ENCODE measurements at places on chromosomes 16 and 17. TPM values are rescaled to one million over a fixed set of nuclear protein-coding genes. Genes with fewer than 3 reads are reported as not detected.
A peak's percentile ranks its signal among the peaks of the same experiment; 100 is the strongest.

- DNase-seq, result no peak
These were observed 95.9 kb downstream of the OR1D5 start for GRCh38 chr17:2967515-2967914.

GRCh38 chr17:46764000-46764708, 54.3 kb downstream of the WNT3 start:
- DNase-seq, result no peak

DNA sequence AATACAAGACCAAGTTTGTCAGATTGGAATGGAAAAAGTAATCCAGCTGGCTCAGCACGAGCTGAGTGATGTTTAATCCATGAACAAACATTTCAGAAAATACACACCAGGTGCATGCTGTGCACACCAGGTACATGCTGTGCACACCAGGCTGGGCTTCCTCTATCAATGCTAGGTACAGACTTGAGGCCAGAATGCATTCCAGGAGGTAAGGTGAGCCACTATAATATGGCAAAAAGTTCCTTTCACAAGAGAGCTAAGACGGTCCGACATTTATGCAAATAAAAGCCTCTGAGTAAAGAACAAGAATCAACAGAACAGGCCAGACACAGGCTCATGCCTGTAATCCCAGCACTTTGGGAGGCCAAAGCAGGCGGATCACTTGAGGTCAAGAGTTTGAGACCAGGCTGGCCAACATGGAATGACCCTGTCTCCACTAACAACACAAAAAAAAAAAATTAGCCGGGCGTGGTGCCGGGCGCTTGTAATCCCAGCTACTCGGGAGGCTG, 128.2 kb downstream of the ZNF778 start:
- no peak for DNase-seq

DNA sequence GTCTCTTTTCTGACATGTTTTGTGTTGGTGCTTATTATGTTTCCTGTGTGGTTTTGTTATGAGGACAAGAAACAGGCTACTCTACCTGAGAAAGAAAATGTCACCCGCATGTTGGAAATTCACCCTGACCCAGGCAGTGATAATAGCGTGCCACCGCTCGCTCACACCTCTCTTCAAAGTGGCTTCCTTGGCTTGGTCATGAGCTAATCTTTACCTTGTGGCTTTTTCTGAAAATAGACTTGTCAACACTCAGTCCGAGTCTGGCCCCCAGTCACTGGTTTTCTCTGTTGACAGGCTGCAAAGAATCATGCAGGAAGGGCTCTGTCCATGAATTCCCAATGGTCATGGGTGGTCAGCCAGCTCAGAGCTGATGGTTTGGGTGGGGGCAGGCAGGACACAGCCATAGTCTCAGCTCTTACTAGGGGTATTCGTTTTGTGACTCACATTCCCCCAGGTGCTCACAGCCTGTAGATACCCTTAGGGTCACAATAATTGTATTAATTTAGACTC, 121.3 kb upstream of the CACNG5 start:
- no peak for DNase-seq

DNA sequence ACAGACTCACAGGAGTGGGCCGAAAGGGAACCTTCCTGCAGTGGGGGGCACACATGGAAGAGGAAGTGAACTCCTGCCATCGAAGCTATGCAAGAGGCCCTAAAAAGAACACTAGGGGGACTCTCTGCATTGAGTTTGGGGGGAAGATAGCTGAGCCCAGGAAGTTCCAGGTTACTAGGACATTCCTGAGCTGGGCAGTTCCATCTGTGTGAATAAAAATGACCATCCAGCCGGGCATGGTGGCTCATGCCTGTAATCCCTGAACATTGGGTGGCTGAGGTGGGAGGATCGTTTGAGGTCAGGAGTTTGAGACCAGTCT, 211.8 kb downstream of the ZNF423 start:
- no peak for DNase-seq

DNA sequence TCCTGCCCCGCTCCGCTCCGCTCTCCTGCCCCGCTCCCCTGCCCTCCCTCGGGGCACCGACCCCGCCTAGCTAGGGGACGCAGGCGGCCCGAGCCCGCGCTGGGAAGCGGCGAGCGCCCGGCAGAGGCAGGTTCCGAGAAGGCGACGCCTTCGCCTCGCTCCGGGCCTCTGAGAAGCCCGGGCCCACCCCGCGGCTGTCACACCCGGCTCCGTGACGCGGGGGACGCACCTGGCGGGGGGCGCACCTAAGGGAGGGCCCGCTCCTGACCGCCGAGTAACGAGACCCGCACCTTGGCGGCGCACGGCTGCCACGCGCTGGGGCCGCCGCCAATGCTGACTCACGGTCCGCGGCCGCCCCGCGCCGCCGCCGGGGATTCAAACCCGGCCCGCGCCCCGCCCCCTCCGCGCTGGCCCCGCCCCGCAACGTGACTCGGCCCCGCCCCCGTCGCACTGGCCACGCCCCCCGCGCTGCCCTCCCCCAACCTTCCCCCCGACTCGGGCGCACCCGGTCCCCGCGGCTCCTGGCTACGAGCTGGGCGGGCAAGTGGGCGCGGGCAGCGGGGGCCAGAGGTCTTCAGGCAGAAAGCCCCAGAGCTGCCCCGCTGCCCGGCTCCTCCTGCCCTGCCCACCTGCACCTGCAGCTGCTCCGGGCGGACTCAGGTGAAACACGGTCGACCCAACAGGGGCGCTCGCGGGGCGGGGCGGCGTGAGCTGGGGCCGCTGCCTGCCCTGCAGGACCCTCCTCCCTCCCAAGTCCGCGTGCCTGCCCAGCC, 27.8 kb downstream of the GNPTG start:
- DNase-seq, result peak; percentile 32

DNA sequence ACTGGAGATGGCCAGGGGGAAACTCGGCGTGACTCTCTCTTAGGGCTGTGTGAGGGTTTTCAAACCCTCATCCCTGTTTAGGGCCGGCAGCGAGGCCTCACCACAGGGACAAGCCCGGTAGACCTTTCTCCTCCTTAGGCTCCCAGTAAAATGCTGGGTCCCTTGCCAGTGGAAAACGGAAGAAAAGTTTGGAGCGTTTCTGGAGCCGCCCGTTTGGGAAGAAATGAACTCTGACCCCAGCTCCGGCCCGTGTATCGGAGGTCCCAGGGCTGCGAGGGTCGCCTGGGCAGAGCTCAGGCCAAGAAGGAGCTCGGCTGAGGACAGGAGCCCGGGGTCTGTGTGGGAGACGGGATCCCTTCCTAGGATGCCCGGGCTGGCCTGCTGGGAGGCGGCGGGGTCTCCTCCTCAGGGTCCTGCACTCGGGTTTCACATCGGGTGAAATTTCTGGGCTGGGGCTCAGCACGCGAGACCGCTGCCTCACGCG, 23.2 kb downstream of the ZNF213 start:
- DNase-seq, result no peak

- no peak for DNase-seq
These were observed 466.0 kb downstream of the KCNJ18 start for GRCh38 chr17:22158364-22158763.

Gene TMEM92
- polyA plus RNA-seq, result 0.04 TPM

Measured in heart right ventricle (tissue), 16 donors.